ENCODE measurements at places on chromosomes 2 and 18.

DNA sequence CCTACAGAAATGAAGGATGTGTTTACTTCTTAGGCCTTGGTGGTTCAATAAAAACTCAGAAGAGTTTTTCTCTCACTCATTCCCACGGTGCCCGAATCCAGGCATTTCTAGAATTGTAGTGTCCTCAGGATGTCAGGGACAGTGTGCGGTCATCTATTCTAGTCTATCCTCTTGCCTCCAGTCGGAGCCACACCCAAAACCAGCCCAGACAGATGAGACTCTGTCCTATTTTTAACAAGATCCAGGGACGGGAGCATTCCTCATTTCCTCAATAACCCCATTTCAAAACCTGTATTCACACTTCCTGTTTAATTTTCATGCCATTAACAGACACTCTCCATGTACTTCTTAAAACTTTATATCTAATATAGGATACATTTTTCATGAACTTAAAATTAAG is 11.6 kb upstream of the RBMS1 start:
- DNase-seq = no peak

DNA sequence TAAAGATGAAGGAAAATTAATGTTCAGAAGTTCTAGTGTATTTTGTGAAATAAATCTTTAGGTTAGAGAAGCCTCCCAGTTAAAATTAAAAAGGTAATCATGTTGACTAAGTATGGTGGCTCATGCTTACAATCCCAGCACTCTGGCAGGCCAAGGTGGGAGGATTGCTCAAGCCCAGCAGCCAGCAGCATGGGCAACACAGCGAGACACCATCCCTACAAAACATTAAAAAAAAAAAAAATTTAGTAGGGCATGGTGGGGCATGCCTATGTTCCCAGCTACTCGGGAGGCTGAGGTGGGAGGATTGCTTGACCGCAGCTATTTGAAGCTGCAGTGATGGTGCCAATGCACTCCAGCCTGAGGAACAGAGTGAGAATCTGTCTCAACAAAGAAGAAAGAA is 17.9 kb downstream of the XPO1 start:
- DNase-seq = no peak

GRCh38 chr2:199607914-199608313 is 150.2 kb upstream of the SATB2 start:
- DNase-seq = no peak

GRCh38 chr18:37322492-37323035 is 243.0 kb downstream of the CELF4 start:
- DNase-seq = no peak

DNA sequence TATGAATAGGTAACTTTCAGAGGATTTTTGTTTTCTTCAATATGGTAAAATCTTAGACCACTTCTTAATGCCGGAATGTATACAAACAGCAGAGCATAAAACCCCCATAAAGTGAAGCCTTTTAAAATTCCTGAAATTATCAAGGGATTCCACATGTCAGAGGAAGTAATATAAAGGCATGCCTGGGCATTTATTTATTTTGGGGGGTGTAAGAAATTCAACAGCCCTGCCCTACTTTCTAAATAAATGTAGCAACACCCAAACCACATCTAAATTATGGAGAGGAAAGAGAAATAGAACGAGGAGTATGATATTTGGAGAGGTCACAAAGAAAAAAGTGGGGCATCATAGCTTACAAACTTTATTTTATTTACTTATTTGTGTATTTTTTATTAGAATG is 9.9 kb downstream of the CHST9 start:
- DNase-seq = no peak

DNA sequence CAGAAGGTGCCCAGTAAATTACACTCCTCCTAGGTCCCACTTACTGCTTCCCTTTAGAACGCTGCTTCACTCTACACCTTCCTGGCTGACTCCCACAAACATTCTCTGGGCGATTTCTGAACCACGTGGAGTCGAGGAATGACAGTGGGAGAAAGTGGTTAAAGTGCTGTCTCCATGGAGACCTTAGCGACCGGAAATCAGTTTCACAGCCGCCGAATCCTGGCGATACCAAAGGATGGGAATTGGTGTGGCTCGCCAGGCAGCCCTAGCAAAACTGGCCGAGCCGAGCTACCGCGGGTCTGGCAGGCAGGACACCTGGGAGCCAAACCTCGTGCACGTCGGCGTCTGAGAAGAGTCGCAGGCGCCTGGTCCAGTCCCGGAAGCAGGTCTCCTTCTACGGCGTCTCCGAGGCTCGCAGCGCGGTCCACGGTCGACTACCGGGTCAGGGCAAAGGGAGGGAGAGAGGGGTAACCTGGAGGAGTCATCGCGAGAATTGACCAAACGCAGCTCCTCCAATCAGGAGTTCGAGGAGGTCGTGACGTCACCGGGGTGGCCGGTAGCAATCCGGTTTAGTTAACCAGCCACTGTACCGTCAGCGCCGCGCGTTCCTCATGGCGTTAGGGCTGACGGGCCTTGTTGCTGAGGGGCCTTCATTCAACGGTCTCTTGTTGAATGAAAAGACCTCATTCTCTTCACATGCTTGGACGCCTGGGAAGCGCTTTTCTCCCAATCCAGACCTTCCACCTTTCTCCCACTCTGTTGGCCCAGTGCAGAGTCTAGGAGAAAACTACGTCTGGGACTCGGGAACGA is at the start of gene THADA:
Gene THADA (minus strand): TSS at position 436 of the 810 bp plus-strand sequence. CDS start 3,646 bp downstream, outside the sequence.
- peak; percentile 88 for DNase-seq

DNA sequence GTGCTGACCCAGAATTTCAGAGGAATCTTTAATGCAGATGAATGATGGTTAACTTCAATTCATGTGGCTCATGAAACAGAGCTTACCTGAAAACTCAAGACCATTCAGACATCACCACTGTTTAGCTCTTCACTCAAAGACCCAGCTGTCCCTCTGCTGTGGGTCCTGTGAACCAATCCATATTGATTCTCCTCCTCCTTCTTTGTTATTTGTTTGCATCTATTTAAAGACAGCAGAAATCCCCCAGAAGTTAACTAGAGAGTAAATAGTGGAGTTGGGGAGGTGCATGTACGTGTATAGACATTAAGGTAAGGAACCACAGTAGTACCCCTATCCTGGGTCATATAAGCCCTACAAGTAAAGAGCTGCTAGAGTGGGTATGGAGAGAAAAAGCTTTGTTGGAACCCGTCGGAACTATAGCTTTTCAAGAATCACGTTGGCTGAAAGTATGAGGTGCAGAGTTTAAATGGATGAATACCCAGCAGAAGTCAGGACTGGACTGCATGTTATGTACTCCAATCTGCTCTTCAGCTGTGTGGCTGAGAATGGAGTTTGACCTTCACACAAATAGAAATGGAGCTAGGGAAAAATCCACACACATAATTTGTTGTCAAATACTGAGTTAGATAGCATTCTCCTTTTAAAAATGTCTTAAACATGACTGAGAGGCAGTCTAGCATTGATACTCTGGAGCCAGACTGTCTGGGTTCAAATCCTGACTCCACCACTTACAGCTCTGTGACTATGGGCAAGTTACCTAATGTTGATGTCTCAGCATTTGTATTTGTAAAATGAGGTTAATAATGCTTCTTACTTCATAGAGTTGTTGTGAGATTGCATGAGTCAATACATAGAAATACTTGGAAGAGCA is 81.7 kb upstream of the HK2 start:
- DNase-seq = no peak

DNA sequence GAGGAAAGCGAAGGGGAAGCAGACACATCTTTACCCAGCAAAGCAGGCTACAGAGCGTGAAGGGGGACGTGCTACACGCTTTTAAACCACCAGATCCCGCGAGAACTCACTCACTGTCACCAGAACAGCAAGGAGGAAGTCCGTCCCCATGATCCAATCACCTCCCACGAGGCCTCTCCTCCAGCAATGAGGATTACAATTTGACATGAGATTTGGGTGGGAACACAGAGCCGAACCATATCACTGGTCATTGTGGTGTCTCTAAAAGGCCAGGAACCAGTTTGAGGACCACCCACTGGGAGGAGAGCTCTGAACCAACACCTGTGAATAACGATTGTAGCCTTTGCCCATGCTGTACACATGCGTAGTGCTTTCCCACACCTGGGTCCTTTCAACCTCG is 116.6 kb upstream of the FAM136A start:
- DNase-seq = no peak

- DNase-seq = no peak
These were observed 41.7 kb downstream of the INPP5D start for GRCh38 chr2:233101816-233102215.

DNA sequence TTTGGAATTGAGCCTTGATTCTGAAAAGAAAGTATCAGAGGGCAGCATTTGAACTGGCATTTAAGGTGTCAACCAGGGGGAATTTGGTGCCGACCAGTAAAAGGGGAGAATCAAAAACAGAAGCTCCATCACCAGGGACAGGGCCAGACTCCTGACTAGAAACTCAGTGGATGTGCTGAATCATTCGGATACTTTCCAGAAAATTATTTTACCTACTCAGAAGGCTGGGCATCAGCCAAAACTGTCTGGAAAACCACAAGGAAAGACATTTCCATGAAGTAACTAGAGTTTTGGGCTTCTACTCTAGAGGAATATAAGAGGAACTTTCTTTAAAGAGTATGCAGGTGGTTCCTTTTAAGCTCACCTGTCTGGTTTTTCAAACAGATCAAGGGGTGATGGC is 756.6 kb downstream of the RNF144A start:
- DNase-seq = no peak

GRCh38 chr2:177296040-177296439 is 31.5 kb upstream of the NFE2L2 start:
- no peak for DNase-seq

- no peak for DNase-seq
These were observed 105.8 kb downstream of the RIT2 start for GRCh38 chr18:43009674-43010073.

DNA sequence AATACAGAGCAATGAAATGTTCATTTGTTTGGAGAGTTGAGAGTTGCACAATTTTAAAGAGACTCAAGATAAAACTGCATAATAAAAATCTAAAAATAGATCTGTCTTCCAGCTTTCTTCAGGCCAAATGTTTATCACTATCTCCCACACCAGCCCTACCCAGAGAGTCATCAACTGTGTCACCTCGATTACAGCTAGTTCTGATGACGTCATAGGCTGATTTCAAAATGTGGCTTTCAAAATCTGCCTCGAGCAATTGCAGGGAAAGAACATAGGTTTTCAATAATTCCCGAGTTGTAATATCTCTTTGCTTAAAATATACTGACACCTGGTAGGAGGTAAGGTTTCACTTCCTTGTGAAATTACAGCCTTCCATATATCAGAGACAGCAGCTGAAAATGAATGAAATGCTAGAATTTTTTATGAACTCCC is 677.6 kb upstream of the ID2 start:
- DNase-seq = no peak
